ENCODE measurements at places on chromosomes 3 and 15. TPM values are rescaled to one million over a fixed set of nuclear protein-coding genes. Genes with fewer than 3 reads are reported as not detected.

DNA sequence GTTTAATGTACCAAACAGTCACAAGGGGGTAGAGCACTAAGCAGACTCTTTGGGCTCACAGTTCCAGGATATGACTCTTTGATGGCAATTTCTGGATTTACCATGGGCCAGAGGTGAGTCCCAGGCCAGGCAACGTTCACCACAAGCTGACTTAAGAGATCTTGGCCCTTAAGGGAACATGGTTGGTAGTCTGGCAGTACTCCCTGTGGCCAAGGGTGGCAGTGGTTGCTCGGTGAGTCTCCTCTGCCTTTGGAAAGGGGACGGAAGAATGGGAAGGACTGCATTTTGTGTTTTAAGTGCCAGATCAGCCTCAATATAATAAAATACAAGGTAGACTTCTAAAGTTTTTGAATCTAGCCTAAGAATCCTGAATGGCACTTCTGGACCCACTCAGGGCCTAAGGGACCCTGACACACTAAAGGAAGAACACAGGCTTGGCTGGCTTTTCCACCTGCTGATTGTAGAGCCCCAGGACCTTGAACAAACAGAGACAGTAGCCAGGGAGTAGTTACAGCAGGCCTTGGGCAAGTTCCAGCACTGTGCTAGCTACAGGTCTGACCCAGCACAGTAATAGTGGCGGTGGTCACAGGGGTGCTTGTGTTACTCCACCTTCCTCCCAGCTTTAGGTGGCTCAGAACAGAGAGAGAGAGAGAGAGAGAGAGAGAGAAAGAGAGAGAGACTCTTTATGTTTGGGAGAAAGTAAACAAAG is 730.7 kb upstream of the ALCAM start:
- H3K4me3 ChIP-seq, result no peak overlapping the region
- no peak for DNase-seq
- H3K4me1 ChIP-seq, result no peaks in the 10 kb centered on the region
- H3K36me3 ChIP-seq, result no peaks in the 10 kb centered on the region
- no peaks in the 10 kb centered on the region for H3K27me3 ChIP-seq

GRCh38 chr3:48367201-48367600 is 4.8 kb upstream of the FBXW12 start:
- peaks cover 1% of the 10 kb centered on the region for H3K27me3 ChIP-seq
- H3K4me1 ChIP-seq, result no peaks in the 10 kb centered on the region
- DNase-seq, result no peak
- H3K27ac ChIP-seq, result no peak overlapping the region

DNA sequence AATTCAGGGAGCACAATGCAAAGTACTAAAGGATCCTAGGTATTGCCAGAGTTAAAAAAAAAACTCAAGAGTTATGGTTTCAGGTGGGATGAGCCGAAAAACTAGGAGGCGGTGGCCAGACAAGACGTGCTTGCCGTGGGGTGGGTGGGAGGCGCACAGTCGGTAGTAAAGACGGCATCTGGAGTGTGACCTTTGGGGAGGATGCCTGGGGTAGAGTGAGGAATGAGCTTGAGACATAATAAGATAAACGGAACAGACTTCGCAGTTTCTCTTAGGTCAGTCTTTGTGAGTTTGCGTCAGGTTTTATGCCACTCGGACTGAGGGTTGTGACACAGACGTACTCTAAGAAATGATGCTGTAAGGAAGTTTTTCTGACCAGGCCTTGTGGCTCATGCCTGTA is 139.6 kb downstream of the LRRK1 start:
- H3K4me3 ChIP-seq, result no peak overlapping the region
- no peaks in the 10 kb centered on the region for H3K27me3 ChIP-seq
- H3K27ac ChIP-seq, result no peak overlapping the region
- H3K4me1 ChIP-seq, result no peaks in the 10 kb centered on the region
- DNase-seq, result no peak

- no peak for DNase-seq
- H3K27ac ChIP-seq, result no peak overlapping the region
- no peak overlapping the region for H3K4me3 ChIP-seq
- H3K36me3 ChIP-seq, result no peaks in the 10 kb centered on the region
These were observed 557.2 kb downstream of the TUSC7 start for GRCh38 chr3:117266806-117267205.

- H3K27me3 ChIP-seq, result no peaks in the 10 kb centered on the region
These were observed 153.3 kb downstream of the P3H2 start for GRCh38 chr3:189967254-189967865.

- no peaks in the 10 kb centered on the region for H3K4me1 ChIP-seq
- no peak for DNase-seq
These were observed 114.7 kb downstream of the GADL1 start for GRCh38 chr3:30779686-30780287.

DNA sequence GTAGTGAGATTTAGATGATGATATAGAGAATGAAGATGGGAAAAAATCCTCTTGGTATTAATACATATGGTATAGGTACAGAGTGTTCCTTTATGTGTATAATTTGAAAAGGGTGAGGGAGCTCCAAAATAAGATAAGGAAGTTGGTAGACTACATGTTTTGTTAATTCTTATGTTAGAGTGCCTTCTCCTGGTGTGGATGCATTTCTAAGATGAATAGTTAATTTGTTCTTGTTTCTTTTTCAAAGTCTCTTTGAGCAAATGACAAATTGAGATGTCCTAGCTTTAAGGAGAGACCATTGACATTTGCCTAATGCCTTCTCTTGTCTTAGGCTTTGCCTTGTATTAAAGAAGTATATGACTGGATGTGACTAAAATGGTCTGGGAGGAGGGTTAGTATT is 34.1 kb downstream of the AKAP13 start:
- H3K4me1 ChIP-seq, result peaks cover 12% of the 10 kb centered on the region
- H3K4me3 ChIP-seq, result no peak overlapping the region
- H3K27me3 ChIP-seq, result no peaks in the 10 kb centered on the region

ZCWPW2 gene
- 0.64 TPM for total RNA-seq

TFRC gene
- 72.2 TPM for total RNA-seq

Data from T-cell (primary cell).